ENCODE measurements at places on chromosomes 5 and 9.

GRCh38 chr5:174726916-174727793, 2.8 kb downstream of the MSX2 start:
- DNase-seq = no peak

DNA sequence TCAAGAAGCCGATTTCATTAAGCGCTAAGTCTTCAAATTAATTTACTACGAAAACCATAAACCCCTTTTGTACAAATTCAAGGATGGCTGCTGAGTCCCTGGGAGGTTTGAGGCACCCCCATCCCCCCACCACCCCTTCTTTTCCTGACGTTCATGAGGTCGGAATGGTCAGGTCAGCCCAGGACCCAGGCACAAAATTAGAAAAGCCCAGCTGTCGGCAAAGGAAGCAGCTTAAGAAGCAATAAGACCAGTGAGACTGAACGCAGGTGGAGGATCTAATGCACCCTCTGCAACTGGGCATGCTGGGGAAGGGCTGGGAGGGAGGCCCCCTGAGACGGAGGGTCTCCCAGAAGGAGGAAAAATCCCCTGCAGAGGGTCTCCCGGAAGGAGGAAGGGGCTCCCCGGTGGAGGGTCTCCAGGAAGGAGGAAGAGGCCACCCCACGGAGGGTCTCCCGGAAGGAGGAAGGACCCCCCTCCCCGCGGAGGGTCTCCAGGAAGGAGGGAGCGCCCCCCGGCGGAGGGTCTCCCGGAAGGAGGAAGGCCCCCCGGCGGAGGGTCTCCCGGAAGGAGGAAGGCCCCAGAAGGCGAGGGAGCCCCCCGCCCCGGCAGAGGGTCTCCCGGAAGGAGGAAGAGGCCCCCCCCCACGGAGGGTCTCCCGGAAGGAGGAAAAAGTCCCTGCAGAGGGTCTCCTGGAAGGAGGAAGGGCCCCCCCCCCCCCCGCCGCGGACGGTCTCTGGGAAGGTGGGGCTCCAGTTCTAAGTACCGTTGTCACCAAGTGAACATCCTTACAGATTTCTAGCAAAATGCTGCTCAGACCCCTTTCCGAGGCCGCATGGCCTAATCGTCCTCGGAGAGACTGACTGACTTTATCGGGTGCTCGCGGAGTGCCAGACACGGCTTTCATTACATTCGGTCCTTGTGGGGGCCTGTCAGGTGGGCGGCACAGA, 74.4 kb upstream of the FCN1 start:
- DNase-seq = no peak

- DNase-seq = no peak
Measured at GRCh38 chr9:126423916-126424185, 97.2 kb downstream of the MVB12B start.

GRCh38 chr5:131222731-131223130, 41.1 kb upstream of the CDC42SE2 start:
- no peak for DNase-seq

GRCh38 chr5:61055434-61056006, 106.7 kb downstream of the SMIM15 start:
- DNase-seq = peak; percentile 45

- DNase-seq = no peak
Measured at GRCh38 chr5:168800701-168801100, 221.5 kb upstream of the PANK3 start.

GRCh38 chr5:35671541-35672295, 54.1 kb downstream of the SPEF2 start:
- peak; percentile 56 for DNase-seq

DNA sequence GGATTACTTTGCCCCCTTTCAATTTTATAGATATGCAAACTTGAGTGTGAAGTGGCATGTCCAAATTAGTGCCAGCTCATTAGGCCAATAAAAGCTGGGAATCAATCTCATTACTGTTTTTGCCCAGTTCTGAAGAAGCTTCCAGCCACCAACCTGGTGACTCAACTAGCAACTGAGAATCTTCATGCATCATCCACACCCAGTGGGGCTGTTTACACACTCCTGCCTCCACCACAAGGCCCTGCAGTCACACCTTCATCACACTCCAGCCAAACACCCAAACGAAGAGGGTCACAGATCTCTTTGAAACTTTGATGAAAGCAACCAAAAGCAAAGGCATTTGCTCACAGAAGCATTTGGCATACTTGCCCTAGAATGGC, 41.3 kb upstream of the S1PR3 start:
- DNase-seq = no peak

GRCh38 chr9:98075332-98075805, 18.8 kb downstream of the NANS start:
- peak; percentile 57 for DNase-seq

DNA sequence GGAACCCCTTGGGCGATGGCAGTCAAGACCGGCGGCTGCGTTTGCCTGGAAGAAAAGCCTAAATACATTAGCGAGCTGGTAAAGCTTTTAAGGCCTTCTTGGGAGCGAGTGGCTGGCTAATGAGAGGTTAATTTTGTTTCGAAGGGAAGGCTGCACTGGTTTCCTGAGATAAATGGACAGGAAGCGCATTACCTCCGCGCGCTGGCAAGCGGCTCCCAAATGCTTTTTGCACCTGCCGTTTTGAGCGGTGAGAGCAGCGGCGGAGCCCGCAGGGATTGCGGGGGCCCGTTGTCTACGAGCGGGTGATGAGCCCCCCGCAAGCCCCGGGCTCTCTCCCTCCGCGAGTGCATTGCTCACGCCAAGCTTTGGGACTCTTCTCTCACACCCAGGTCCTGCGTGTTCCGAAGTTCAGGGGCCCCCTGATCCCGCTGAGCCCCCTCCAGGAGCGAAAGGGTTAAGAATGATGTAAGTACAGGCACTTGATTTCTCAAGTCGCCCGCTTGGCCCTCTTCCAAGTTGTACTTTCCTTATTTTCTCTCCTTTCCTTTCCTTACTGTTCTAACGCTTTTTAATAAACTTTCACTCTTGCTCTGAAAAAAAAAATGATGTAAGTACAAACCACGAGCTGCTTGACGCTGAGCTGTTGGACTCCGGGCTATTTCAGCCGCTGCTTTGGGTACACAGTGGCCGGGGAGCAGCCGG, 3.1 kb upstream of the RGMB start:
- DNase-seq = peak; percentile 28

DNA sequence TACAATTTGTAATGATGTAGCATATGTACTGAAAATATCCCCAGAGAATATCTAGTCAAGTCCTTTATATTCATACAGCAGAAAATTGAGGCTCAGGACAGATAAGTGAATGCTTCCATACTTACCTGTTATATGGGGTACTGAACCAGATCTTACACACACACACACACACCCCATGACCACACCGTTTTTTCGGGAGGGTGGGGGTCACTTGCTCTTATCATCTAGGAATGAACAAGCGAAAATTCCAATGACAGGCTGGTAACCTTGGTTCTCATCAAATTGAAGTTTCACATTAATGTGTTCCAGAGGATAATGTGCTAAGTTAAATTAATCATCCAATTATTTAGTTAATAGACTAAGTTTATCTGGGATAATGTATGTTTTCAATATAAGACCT, 48.8 kb downstream of the ARL15 start:
- no peak for DNase-seq

GRCh38 chr5:53944981-53945380, 365.4 kb downstream of the ARL15 start:
- no peak for DNase-seq

- DNase-seq = peak; percentile 4
Measured at GRCh38 chr5:62732677-62733121, 154.1 kb downstream of the LRRC70 start.

- no peak for DNase-seq
Measured at GRCh38 chr9:23638837-23639426, 187.1 kb downstream of the ELAVL2 start.

GRCh38 chr9:95791695-95792094, 83.8 kb upstream of the ERCC6L2 start:
- no peak for DNase-seq

DNA sequence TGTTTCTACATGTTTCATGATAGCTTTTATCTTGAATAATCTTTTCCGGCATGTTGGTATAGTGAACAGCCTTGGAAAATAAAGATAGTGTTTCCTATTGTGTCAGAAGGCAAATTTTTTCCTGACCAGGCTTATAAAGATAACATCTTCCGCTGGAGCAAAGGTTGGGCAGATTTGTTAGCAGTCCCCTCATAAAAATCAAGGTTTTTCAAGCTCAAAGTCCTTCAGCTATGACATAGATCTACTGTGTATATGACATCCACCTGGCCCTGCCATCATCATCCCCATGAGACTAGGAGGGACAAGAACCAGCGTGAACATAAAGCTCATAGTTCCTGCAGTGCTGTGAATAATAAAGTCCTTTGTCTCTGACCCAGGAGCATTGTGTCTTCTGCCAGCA, 30.4 kb upstream of the OTULINL start:
- DNase-seq = no peak

GRCh38 chr9:137913771-137914767, 36.5 kb downstream of the CACNA1B start:
- no peak for DNase-seq

- DNase-seq = no peak
Measured at GRCh38 chr9:135476561-135477355, 2.8 kb upstream of the PPP1R26 start.

DNA sequence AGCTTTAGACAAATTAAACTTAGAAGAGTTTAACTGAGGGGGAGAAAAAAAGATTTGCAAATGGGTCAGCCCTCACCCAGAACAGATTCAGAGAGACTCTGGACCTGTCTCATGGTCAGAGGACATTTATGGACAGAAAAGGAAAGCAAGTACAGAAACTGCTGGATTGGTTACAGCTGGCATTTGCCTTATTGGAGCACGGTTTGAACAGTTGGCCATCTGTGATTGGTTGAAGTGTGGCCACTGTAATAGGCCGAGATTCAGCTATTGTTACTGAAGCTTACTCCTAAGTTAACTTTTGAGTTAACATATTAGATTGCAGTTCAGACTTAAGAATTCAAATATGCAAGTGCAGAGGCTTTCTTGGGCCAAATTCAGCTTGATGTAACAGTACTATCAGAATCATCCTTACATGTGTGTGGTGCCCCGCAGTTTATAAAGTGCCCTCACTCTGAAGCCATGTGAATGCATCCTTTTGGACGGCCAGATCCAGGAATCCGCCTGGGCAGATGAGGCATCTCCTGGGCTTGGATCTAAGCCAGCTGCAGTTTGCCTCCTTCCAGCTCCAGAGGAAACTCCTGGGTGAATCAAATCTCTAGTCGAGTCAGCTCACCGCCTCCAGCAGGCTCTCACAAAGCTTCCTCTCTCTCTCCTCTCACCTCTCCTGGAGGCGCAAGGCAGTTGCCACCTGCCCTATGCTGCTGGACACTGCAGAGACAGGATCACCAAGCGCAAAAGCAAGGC, 165.2 kb downstream of the ADAMTS12 start:
- no peak for DNase-seq

DNA sequence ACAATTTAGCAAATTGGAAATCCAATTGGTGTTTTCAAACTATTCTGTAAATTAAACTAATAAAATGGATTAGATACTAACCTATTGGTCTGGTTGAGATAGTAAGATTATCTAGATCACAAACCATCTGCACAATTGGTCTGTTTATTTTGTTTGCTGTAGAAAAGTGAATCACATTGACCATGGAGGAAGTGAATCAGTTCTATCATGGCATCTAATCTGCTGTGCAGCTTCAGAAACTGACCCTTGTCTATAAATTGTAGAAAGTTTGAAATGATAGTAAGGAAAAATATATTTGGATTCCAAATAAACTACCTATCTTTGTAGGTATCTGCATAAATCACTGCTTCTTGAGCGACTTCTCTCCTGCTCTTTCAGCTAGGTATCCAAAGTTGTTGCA, 1865.4 kb downstream of the MAT2B start:
- no peak for DNase-seq

GRCh38 chr9:107742531-107743309, 253.2 kb upstream of the KLF4 start:
- no peak for DNase-seq

DNA sequence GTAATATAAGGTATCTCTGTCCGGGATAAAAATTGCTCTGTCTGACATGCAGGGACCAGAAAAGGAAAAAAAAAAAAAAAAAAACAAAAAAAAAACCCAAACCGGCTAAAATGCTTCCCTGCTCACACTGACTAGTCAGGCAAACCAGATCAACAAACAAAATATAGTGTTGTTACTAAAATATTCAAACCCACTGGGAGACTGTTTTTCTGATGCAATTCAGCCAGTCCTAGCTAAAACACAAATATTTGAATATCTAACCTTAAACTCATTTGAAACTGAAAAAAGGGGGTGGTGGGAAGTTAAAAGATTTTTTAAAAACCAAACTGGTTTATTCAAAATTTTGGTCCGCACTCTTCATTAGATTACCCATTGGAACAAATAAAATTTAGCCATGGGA, 61.0 kb downstream of the APBA1 start:
- DNase-seq = no peak

- no peak for DNase-seq
Measured at GRCh38 chr5:126523818-126524510, 71.1 kb downstream of the ALDH7A1 start.

- no peak for DNase-seq
Measured at GRCh38 chr9:38058452-38059232, 10.4 kb downstream of the SHB start.

GRCh38 chr5:39283231-39283818, 64.0 kb upstream of the FYB1 start:
- peak; percentile 87 for DNase-seq

DNA sequence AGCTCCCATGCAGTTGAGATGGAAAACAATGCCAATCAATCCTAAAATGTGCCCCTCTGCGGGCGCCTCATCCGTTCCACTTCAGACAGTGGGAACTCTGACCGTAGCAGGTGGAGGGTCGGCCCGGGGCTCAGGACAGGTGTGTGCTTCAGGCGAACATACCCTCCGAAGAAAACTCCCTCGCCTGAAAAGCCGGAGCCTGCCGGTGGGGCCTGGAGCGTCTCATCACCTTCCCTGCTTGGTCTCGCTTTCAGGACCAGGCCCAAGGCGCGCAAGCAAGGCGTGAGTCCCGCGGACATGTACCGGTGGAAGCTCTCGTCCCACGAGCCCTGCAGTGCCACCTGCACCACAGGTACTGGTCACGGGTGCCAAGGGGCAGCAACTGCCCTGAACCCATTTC, 26.4 kb downstream of the ADAMTSL2 start:
- DNase-seq = no peak

GRCh38 chr9:132994410-132995120, 16.1 kb downstream of the GFI1B start:
- no peak for DNase-seq

GRCh38 chr5:172648013-172648381, 6.9 kb downstream of the NEURL1B start:
- DNase-seq = no peak

GRCh38 chr5:138352722-138353559, 456 bp downstream of the KDM3B start:
- DNase-seq = peak; percentile 78

GRCh38 chr9:98538626-98539031, 170.1 kb downstream of the GABBR2 start:
- no peak for DNase-seq

GRCh38 chr9:95985440-95986055, 110.1 kb downstream of the ERCC6L2 start:
- no peak for DNase-seq

- no peak for DNase-seq
Measured at GRCh38 chr9:126700903-126701812, 87.4 kb downstream of the LMX1B start.

- no peak for DNase-seq
Measured at GRCh38 chr9:127369428-127369827, 27.5 kb upstream of the SLC2A8 start.

- DNase-seq = no peak
Measured at GRCh38 chr5:37206736-37207135, 42.4 kb downstream of the CPLANE1 start.
